ENCODE measurements at places on chromosomes 16 and 17.

DNA sequence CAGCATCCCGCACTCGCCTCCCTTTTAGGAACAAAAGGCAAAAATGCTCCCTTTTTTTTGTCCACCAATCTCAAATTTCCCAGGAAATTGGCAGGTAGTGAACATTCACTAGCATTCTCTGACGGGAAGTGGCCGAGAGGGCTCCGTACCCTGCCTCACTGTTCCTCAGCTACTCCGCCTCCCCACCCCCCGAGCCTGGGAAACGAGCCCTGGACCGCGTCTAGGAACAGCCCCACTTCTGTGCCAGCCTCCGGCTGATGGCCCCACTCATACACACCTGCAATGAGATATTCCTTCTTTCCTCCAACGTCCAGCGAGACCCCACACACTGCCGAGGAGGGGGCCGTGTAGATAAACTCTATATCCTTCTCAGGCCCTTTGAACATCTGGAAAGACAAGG lies 30.0 kb upstream of the USP36 start:
- no peak for DNase-seq

- no peak for DNase-seq
Measured at GRCh38 chr16:10878328-10878643, 1.3 kb downstream of the CIITA start.

- DNase-seq, result no peak
Measured at GRCh38 chr17:8121681-8122421, 2.1 kb downstream of the HES7 start.

GRCh38 chr16:85200471-85201278 lies 88.4 kb upstream of the CIBAR2 start:
- DNase-seq, result no peak

- no peak for DNase-seq
Measured at GRCh38 chr17:19379361-19380065, 1.2 kb downstream of the MAPK7 start.

GRCh38 chr16:65698791-65699321 lies 577.0 kb upstream of the CDH11 start:
- DNase-seq, result no peak

- no peak for DNase-seq
Measured at GRCh38 chr16:51509336-51509735, 358.3 kb upstream of the SALL1 start.

- DNase-seq, result no peak
Measured at GRCh38 chr16:3431779-3432219, 11.5 kb downstream of the ZNF597 start.

DNA sequence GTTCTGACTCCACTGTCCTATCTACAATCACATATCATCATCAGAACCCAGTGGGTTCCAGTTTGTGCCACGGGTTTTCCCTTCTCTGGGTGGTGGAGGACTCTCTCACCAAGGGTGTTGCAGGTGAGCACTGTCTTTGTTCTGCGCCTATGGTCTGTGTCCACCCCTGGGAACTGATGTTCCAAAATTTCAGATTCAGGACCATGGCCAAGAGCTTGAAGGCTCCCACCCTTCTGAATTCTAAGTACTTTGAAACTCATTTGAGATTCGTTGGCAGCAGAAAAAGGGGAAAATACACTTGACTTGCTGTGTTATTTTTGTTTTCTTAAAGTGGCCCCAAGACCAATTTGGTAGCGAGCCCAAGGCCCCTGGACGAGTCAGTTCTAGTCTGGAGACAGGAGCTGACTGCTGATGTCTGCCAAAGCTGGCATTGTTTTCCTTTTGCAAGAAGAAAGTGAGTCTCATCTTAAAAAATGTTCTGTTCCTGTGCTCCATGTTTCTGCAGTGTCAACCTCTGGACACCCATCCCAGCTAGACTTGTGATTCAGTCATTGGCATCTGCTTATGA lies 310.9 kb downstream of the HAPSTR1 start:
- DNase-seq, result no peak

DNA sequence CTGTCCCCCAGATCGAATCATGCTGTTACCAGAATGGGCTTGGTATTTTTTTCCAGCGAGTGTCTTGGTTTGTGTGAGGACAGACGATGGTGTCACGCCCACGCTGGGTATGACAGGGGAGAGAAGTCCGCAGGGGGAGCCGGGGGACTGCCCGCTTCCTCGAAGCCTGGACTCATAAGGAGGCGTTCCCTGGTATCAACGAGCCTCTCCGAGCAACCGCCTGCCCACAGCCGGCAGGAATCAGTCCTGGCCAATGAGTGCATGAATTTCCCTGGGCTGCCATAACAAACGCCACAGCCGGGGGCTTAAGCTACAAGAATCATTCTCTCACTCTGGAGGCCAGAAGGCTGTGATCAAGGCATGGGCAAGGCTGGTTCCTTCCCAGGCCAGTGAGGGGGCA lies 26.1 kb upstream of the JPH3 start:
- no peak for DNase-seq

DNA sequence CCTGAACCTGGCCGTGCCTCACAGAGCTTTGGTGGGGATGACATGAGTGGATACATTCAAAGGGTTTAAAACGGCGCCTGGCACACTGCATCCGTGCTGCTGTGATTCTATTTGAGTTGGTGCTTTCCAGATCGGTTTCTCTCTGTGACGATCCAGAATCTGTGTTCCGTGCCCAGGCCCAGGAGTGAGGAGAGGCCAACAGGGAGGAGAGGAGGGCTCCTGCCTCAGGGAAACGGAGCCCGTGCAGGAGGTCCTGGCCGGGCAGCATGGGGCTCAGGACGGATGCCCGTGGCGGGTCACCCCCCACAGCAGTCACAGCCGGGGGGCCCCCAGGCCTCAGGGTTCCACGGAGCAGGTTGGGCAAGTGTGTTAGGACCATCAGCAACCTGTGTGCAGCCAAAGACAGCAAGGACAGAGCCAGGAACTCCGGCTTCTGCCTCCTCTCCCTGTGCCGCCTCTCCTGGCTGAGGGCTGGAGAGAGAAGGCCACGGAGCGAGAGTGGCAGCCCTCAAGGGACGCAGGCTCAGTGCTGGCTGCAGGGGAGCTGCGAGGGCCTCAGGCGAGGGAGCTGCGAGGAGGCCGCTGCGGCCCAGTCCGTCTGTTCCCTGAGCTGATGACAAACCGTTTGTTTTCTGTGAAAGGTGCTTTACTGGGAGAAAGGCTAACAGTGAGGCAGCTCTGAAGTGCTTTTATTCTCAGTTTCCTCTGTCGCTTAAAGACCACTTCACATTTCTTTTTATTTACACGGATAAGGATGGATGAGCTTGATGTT lies 99.3 kb downstream of the METRNL start:
- DNase-seq, result no peak
